ENCODE measurements at places on chromosomes 7 and 10.

DNA sequence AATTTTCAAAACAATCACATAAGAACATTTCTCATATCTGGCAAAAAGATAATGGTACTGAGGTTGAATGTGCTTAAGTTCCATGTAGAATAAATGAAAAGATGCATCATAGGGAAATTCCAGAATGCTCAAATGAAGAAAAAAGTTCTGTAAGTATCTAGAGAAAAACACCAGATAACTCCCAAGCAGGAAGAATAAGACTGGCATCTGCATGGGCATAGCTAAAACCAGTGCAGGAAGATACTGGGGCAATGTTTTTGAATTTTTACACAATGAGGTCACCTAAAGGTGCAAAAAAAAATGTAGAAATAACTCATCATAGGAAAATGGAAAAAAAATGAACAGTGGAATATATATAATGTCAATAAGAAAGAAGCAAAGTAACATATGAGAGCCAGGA lies 275.2 kb downstream of the BAMBI start:
- no peak for DNase-seq

GRCh38 chr10:84329986-84330651 lies 1.7 kb downstream of the CCSER2 start:
- no peak for DNase-seq

GRCh38 chr7:107078517-107078966 lies 34.0 kb downstream of the PRKAR2B start:
- peak; percentile 83 for DNase-seq

DNA sequence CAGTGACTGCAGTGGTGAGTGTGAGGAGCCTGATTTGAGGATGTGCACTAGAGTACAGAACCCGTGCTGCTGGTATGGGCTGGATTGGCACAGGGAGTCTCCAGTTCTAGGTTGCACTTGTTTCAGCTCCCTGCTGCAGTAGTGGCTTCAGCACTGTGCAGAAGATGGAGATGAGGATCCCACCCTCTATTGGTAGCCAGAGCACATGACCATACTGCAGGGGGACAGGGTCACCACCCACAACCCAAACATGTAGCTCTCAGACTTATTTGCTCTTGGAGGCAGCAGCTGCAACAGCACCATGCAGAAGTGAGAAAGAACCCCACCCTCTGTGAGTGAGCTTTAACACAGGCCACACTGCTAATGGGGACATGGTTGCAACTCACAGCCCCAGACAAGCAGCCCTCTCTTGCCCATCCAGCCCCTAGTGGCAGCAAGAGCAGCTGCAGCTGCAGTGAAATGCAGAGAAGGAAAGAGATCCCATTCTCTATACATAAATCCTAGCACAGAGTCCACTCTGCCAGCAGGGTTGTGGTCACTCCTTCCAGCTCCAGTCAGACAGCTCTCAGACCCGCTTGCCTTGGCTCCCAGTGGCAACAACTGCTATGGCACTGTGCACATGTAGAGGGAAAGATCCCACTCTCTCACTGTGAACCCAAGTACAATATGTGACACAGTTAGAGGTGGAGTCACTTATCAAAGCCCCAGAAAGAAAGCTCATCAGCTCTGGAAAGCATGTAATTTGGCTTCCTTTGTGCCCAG lies 51.4 kb upstream of the SCIN start:
- peak; percentile 20 for DNase-seq

DNA sequence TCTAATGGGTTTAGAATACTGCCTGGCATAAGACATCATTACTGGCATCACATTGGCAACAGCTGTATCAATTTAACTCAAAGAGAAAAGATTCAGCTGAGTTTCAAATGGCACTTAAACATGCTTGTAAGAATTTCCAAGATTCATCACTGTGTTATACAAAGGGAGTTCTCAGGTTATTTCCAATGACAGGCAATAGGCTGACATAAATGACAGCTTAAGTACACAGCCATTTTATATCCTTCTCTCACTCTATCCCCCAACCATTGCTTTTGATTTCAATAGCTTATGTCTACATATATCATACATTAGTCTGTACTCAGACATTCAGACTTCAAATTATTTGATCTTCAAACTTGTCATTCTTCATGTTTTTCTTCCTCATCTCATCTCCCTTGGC lies 45.5 kb upstream of the CABCOCO1 start:
- no peak for DNase-seq

DNA sequence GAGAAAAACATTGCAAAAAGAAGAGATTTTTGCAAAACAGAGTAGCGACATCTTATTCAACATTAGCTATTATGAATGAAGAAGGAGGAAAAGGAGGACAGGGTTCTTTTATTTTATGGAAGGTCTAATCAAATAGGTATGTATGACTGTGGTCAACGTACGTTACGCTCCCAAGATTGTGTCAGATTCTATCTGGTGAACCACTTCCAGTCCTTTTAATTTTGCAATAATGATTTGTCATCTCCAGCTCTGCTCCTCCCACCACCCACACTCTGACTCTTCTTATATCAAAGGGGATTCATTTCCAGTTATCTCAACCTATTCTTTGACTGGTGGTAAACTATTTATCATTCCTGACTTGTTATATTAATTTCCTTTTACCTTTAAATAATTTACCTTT lies 259.9 kb downstream of the CACNA2D1 start:
- DNase-seq, result peak; percentile 38

DNA sequence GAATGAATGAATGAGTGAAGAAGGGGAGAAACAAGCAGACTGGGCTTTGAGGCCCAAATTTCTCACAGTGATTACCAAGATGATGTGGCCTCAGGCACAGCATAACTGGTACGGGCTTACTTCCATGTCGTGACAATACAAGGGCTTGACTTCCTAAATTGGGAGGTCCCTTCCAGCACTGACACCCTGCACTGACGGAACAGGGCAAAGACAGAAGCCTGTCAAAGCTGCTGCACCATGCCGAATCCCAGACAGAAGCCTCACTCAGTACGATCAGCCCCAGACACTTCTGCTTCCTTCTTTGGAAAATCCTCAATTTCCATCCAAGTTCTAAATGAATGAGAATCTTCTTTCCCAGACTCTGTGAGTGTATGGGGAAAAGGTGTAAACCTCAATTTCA lies 51.9 kb downstream of the GNA12 start:
- DNase-seq, result no peak

DNA sequence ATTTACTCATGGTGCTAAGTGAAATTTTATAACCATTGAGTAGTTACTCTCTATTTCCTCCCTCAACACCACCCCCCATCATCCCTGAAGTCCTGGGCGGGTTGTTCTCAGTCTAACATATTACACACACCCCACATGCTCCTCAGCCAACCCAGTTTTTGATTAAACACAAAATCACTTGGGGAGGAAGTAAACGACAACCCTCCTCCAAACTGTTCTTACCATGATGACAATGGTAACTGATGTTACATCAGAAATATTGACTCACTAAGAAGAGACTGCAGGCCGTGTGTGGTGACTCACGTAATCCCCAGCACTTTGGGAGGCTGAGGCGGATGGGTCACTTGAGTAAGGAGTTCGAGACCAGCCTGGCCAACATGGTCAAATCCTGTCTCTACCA lies 44.2 kb downstream of the RAB11FIP2 start:
- DNase-seq, result peak; percentile 77

GRCh38 chr7:25562673-25563182 lies 334.4 kb upstream of the NPVF start:
- DNase-seq, result no peak
